ENCODE measurements at places on chromosomes 2 and 18.

DNA sequence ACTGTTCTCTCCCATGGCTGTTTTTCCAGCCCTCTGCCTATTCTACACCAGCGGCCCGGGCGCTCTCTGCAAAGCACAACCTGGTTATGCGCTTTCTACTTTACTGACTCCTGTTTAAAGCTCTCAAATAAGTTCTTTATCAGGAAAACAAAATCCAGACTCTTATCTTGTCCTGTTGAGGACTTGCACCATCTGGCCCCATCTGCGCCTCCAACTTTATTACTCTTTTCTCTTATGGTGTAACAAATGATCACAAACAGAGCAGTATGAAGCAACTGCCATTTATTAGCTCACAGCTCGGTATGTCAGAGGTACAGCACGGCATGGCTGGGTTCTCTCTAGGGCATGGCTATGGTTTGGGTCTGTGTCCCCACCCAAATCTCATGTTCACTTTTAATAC lies 236.5 kb upstream of the NT5C1B start:
- no peak for DNase-seq

- DNase-seq: no peak
Observed at GRCh38 chr2:30105556-30105955, 41.3 kb upstream of the YPEL5 start.

- no peak for DNase-seq
Observed at GRCh38 chr18:62458346-62458745, 64.5 kb upstream of the ZCCHC2 start.

GRCh38 chr2:241654551-241654950 lies 17.1 kb downstream of the ATG4B start:
- DNase-seq: no peak

DNA sequence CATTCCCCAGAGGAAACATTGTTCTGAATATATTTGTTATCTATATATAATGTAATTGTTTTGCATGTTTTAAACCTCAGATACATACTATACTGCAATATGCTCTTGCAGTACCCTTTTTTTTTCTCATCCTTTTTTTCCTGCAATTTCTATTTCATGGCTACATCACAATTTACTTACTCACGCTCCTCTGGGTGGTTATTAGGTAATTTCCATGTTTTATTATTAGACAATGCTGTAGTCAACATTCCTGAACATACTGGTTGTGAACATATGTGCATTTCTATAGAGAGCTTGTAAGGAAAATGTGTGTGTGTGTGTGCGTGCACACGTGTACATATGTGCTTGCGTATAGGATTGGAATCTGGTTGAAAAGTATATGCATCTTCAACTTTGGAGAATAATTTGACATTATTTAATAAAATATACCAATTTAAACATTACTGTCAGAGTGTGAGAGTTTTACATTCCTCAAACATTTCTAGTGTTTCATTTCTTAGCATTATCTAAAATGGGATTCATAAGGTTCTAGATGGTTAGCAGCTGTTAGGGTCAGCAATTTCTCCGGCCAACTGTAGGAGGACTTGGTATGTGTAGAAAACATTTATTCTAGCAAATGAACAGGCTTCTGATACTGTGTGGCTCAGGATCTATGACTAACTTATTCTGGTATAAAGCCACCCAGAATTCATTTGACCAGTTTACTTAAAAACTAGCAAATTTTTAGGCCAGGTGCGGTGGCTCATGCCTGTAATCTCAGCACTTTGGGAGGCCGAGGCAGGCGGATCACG lies 22.4 kb downstream of the NCOA1 start:
- no peak for DNase-seq

- DNase-seq: no peak
Observed at GRCh38 chr2:205837663-205838062, 155.4 kb downstream of the NRP2 start.

DNA sequence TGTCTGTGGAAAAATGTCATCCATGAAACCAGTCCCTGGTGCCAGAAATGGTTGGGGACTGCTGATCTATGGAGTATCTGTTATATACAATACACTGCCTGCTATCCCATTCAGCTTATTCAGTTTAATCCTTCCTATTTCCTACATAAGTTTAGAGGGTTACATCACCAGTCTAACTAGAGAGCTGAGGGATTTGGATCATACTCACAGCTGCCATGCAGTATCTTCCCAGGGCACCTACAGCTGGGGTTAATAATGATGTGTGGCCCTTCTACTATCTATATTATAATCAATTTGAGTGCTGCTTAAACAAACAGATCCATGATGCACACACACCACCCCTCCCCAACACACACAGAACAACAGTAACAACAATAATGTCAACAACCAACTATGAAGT lies 524.0 kb downstream of the LRRTM4 start:
- no peak for DNase-seq

- DNase-seq: peak; percentile 28
Observed at GRCh38 chr2:184597571-184597991, 748 bp upstream of the ZNF804A start.

- no peak for DNase-seq
Observed at GRCh38 chr18:62258093-62258492, 67.0 kb upstream of the TNFRSF11A start.

DNA sequence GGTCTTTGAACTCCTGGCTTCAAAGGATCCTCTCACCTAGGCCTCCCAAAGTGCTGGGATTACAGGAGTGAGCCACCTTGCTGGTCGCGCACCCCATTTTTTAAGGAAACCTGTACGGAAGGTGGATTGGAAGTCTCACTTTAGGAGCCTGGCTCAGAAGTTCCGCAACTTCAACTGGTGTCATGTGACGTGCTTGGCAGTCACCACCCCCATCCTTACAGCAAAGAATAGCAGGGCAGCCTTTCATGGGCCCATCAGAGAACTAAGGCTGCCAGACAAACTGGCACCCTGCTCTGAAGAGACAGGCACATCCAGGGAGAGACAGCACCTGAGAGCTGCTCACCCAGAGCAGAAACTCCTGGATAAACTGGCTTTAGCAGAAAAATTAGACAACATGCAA lies 3.3 kb upstream of the SLC66A2 start:
- DNase-seq: no peak

- no peak for DNase-seq
Observed at GRCh38 chr18:36752929-36753865, 75.6 kb downstream of the TPGS2 start.

DNA sequence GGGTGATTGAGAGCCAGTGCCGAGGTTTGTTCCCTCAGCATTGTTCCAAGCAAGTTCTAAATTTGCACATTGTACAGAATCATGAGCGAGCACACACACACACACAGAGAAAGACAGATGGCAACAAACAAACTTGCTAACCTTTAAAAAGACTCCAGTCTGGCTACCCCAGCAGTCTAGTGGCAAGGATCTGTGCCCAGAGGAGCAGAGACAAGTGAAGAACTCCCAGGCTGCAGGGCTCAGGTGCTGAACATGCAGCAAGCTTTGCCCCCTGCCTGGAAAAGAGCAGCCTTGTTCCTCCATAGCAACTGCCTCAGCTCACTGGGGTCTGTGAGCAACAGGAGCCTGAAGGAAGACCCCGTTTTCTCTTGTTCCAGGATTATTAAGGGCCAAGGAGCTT lies 169.2 kb upstream of the CCDC68 start:
- no peak for DNase-seq

DNA sequence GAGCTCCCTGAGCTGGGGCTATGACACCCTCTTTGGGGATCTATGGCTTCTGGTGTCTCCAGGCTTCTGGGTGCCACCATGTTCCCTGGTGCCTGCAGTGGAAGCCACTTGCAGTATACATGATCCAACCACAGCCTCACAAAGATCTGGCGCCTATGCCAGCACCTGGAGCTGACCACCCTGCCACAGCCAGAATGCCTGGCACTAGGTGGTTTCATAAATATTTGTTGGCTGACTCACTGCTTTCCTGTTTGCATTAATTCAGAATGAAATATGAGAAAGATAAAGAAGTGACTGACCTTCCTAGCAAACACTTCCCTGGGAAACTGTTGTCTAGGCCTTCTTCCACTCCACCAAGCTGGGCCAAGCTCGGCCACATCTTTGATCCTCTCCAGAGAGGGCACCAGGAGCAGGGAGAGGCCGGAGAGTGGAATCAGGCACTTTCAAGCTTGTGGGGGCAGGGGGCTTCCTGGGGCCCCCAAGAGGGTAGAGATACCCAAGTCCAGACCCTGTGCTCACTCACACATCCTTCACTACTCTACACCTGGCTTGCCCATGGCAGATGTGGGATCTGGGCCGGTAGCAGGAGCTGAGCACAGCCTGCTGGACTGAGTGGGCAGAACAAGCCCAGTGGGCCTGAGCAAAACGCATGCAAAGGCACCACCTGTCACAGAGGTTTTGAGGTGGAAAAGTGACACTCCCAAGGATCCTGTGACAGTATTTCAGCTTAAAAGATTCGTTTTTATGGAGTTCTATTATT lies 565.7 kb downstream of the SLC4A3 start:
- DNase-seq: no peak
